Mammary microvascular endothelial cell (primary cell): ENCODE measurements at places on chromosomes 5 and 9. TPM values are rescaled to one million over a fixed set of nuclear protein-coding genes. Genes with fewer than 3 reads are reported as not detected.

The UBE2B gene
- 33.5 and 37.2 TPM in 2 replicates for total RNA-seq

The TPRN gene
- total RNA-seq: 6.9 and 7.7 TPM in 2 replicates

The NXNL2 gene
- 0.33 TPM in 1 of 2 replicates, not detected in the other for total RNA-seq

The CNTNAP3 gene
- 3.3 and 7.3 TPM in 2 replicates for total RNA-seq

The PCDHAC1 gene
- not detected in 2 replicates for total RNA-seq
